ENCODE measurements at places on chromosomes 3 and 15.

DNA sequence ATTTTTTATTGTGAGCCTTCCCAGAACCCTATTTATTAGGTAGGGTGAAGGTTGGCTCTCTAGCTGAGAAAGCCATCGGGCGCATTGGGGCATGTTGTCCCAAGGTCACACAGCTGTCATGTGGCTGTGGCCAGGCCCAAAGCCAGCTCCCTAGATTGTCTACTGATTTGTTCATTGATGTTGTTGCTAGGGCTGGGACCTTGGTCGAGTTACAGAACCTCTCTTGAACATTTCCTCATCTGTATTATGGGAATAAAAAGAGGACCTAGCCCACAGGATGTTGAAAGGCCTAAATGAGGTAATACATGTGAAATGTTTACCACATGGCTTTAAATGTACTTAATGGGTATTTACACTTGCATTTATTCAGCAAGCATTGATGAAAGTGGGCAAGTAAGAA lies 252.5 kb downstream of the SUCLG2 start:
- no peak for DNase-seq

DNA sequence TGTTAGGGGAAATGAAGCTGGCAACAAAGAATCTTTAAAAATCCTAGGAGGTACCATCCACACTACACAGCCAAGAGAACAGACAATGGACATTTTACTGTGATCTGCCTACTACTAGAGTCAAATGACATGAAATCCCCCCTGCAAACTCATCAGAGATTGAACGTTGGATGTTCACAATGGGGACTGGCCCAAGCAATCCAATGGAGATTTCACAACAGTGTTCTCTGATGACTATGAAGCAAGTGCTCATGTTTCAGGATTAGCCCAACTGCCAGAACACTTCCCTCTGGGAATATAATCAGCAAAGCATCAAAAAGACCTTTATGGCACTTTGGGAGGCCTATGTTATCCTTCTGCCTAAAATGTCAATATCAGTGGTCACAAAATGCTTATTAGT lies 97.8 kb downstream of the IGSF11 start:
- no peak for DNase-seq

- DNase-seq: peak; percentile 27
Observed at GRCh38 chr3:153219146-153219545, 57.1 kb downstream of the RAP2B start.

DNA sequence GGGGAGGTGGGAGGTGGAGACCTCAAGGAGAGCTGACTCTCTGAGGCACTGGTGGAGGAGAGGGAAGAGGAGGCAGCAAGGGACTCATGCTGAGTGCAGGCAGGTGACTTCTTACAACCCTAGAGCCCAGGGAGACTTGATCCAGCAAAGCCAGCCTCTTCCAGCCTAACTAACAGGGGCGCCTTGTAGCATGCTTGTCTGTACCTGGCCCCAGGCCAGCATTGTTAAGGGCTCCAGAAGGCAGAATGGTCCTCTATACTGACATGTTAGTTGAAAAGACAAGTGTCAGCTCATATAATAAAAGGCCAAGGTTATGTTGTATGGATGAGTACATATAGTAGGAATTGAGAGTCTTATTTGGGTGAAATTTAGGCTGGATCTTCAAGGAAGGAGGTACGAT lies 65.4 kb downstream of the CHDH start:
- DNase-seq: no peak

- no peak for DNase-seq
Observed at GRCh38 chr3:185042312-185043050, 110.4 kb downstream of the C3orf70 start.

GRCh38 chr15:101138913-101139880 lies 112.7 kb downstream of the CHSY1 start:
- DNase-seq: no peak

DNA sequence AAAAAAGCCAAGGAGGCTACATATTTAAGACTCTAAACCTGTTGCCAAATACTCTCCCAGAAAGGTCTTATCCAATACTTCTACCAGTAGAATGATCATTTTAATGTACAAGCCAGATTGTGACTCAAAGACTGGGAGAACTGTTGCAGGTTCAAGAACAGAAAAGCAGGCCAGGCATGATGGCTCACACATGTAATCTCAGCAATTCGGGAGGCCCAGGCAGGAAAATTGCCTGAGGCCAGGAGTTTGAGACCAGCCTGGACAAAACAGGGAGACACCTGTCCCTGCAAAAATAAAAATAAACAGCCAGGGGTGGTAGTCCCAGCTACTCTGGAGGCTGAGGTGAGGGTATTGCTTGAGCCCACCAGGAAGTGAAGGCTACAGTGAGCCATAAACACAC lies 17.8 kb upstream of the THUMPD3 start:
- no peak for DNase-seq

DNA sequence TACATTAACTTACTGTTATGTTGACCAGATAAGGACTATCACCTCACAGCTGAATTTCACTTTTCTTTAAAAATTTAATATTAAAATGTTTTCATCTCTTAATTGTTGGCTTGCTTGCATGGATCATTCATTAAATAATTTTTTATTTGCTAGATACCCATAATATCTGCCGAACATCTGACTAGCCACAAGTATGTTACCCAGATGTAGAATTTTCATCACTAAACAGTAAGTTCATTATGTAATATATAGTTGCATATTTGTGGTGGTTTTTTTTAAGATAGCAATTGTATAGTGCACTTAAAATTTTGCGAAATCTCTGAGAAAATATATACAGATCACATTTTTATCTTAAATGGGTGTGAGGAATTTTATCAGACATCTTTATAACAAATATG lies 190.4 kb downstream of the MBNL1 start:
- DNase-seq: no peak

DNA sequence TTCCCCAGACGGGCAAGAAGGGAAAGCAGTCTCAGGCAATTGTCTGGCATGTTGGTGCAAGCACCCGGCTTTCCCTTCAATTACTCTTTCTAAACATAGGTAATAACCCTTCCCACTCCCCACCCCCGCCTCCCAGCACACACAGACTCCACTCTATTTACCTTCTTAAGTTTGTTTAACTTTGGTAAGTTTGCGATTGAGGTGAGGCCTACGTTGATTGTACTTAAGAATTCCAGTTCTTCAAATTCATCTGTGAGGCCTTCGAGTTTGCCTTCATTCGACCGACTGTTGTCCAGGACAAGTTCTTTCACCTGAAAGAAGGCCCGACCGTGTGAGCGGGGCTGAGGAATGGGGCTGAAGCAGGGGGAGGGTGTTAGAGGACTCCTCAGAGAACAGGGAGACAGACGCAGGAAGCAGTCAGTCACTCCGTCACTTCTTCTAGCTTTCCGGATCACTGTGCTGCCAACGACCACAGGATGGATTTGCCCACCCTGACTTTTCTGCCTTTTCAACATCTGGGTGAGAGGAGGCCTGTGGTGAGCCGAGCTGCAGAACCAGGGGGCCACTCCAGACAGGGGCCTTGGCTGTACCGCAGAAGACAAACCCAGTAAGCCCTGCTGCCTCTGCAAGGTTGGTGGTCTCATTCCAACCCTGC lies 33.0 kb downstream of the ANP32A start:
- DNase-seq: no peak

GRCh38 chr3:113537155-113537554 lies 4.8 kb downstream of the SIDT1 start:
- DNase-seq: no peak

DNA sequence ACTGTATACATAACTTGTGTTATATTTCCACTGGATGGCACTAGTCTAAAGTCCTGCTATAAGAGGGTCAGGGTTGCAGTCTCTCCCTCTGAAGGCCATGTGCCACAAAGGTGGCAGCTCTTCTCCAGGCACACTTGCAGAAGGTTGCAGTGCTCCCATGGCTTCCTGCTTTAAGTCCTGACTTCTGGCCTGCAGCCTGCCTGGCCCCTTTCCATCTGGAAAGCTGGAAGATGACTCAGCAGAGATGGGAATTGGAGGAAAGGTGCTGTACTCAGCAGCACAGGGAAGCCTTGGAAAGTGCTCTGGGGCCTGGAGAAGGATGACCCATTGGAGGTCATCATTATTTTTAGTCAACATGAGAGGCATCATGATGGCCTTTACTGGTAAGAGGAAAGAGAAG lies 40.9 kb upstream of the MRPL3 start:
- DNase-seq: peak; percentile 77

DNA sequence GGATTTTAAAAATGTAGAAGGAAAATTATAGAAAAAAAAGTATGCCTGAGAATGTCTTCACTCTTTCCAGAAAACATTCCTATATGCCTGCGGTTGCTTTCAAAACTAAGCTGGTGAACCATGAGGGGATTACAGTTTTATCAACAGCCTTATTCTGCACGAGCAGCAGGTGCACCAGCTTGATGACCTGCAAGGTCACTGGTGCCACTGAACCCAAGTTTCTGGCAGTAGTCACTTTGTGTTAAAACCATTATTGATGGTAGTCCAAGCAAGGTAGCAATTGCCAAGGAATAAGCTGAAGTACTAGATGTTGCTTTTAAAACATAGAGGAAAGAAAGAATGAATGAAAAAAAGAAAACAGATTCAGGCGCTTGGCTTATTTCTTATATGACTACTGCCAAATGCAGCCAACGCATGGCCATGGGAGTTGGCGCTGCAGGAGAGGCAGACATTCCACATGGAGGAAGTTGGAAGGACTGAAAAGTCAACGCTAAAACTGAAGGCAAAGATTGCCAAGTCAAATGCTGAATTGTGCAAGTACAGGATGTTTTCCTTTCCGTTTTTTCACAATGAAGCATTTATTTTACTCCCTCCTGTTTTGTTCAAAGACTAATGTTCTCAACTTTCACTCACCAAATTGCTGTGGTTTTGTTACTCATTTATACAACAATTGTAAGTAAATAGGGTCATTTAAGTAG lies 601.4 kb downstream of the CADM2 start:
- no peak for DNase-seq

DNA sequence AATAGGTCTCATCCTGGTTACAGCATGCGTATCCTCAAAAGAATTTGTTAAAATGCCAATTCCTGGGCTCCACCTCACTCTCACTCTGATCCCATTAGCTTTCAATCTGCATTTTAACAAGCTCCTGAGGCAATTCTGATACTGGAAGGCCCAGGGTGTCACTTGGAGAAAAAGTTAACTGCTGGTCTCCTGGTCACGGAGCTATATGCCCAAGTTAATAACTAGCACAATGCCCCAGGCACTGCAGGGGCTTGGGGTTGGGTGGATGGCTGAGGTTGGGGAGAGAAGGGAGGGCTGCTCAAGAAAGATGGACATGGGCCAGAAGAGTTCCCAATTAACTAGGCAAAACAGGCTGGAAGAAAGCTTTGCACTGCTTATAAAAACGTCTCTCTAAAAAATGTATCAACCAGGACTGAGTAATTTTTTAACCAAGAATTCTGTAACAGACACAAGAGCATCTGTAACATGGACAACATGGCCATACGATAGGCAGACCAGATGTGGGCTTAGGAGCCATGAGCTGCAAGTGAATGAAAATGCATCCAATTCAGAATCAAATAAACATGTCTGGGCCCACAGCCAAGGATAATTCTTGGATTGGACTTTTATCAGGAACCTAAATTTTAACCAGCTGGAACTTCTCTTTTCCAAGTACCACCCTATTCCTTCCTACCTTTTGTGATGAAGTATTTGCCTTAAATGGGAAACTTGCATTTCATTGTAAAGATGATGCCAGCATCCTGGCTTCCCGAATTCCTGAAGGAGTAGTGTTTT lies 4.2 kb downstream of the IL17RD start:
- DNase-seq: no peak

All from GM03348 (cell line).